ENCODE measurements at places on chromosomes 2 and 18.

GRCh38 chr2:158217593-158217992 lies 115.9 kb downstream of the UPP2 start:
- DNase-seq = no peak

GRCh38 chr2:88016960-88017779 lies 823 bp upstream of the RNU2-63P start:
- no peak for DNase-seq

DNA sequence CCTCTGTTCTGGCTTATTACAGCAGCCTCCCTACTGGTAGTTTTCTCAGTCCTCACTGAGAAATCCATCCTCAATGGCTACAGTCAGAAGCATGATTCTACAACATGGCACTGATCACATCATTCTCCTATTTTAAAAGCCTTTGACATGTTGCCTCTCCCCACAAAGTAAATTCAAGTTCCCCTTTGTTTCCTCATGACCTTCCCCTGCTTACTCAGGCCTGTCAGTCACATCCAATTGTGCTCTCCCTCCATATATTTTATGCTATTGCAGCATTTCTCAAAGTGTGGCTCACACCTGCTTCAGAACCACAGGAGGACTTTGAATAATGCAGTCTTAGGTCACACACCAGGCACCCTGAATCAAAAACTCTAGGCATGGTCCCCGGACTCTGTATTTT lies 124.6 kb downstream of the SPOPL start:
- no peak for DNase-seq

GRCh38 chr2:141698500-141698899 lies 432.3 kb downstream of the LRP1B start:
- DNase-seq = no peak

GRCh38 chr18:11383381-11383780 lies 226.0 kb upstream of the SLC35G4 start:
- no peak for DNase-seq

DNA sequence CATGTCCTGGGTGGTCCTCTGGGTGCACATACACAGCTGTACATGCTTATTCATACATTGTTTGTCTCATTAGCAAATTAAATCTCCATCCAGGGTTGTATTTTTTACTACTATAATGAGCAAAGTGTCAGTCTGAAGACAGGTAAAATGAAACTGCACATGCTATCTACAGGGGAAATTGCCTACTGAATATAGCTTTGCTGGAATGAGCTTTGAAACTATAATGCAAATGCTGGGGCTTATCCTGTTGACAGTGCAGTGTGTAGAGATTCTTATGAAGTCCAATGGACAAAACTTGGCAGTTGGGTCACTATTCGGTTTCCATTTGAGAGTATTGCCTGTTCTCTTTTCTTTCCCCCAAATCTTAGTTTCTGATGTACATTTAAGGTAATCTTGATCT lies 292.8 kb upstream of the LRP1B start:
- no peak for DNase-seq

DNA sequence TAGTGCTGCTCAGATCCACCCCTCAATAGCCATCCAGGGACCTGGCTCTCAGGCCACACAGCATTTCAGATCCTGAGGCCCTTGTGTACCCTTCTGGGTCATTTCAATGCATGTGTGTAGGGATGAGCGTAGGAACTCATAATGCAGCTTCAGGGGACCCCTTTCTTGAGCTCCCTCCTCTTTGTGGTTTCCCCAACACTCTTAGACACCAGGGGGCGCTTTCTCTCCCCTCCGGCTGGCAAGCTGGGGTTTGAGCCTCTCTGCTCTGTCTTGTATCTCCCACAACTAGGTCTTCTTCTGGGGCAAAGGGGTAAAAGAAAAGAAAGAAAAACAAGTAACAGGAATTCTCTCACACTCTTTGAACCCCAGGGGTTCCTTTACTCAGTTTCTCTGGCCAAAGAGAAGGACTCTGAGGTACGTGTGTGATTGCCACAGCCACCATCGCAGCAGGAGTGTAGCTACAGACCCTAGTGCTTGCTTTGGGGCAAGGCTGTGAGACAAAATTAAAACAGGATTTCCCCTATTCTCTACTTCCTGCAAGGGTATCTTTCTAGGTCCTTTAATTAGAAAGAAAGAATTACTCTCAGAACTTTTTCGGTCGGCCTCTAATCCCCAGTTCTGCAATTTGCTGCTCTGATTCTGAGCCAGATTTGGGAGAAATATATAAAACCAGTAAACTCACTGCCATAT lies 38.0 kb downstream of the CABYR start:
- DNase-seq = peak; percentile 45

DNA sequence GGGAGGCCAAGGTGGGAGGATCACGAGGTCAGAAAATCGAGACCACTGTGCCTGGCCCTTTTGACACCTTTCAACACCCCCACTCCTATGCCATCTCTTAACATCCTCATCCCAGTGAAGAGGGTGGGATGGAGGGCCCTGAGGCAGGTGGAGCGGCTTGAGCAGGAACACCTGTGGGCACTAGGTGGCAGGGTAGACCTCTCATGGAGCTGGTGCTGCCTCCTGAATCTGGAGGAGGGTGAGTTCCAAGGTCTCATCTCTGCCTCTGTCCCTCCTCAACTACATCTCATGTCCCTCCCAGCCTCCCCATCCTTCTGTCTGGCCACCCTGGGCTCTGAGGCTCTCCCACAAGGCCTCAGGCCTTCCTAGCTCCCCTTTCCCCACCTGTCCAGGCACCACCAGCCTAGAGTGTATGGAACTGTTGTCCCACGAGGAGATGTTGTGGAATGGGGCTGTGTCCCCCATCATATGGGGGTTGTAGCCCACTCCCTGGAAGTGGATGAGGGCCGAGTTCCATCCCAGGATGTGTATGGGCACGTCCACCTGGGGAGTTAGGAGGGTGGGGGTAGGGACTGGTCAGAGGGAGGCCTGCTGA lies 17.0 kb upstream of the CRYBA2 start:
- DNase-seq = no peak

- peak; percentile 71 for DNase-seq
Observed at GRCh38 chr2:96528006-96528699, 8.4 kb upstream of the ARID5A start.

DNA sequence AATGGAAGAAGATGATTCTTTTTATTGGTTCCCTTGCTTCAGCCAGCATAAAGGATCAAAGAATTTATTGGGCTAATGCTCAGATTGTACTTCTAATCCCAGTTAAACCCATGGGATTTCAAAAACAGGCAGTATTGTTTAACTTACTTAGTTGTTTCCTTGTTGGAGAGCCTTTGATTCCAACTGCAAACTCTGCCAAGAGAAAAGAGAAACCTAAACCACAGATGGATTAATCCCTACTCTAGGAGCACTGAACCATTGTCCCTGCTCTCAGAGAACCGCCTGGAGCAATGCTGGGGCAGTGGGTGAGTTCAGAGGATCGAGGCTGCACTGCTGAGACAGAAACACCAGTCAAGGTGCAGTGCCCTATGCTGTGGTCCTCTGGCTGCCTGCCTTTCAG lies 44.9 kb upstream of the SIGLEC15 start:
- DNase-seq = no peak

GRCh38 chr2:16260041-16260830 lies 319.9 kb downstream of the MYCN start:
- DNase-seq = no peak

- DNase-seq = no peak
Observed at GRCh38 chr2:9144046-9144445, 62.6 kb upstream of the ASAP2 start.

DNA sequence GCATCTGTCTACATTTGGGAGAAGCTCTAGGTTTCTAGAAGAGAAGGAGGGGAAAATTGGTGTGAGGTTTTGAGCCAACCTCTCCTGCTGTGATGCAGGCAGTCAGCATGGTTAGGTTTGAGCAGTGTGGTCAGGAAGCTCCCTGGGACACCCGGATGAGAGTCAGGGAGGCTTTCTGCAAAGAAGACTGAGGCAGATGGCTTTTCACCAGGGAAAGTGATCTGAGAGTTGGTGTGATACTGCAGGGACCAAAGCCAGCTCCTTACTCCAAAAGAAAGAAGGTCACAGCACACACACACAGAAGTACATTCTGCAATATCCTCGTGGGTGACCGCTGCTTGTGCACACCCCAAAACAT lies 75.8 kb upstream of the BCL11A start:
- DNase-seq = no peak

- DNase-seq = no peak
Observed at GRCh38 chr2:105129722-105130232, 91.9 kb downstream of the MRPS9 start.

DNA sequence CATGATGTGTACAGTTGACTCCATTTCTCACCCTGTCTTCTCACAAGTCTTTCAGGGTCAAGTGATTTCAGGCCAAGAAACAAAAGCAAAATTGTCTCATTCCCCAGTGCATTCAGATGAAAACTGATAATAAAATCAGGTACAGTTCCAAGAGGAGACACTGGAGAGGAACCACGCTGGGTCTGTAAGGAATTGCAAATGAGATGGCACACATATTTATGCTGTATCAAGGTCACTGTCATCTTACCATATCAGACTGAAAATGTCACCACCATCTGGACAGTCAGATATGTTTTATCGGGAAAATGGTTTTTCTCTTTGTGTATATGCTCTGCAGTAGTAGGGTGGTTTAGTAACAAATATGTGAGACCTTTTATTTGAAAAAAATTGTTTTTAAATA lies 91.7 kb downstream of the CCDC138 start:
- no peak for DNase-seq

- no peak for DNase-seq
Observed at GRCh38 chr2:64716569-64716968, 62.9 kb upstream of the SERTAD2 start.

DNA sequence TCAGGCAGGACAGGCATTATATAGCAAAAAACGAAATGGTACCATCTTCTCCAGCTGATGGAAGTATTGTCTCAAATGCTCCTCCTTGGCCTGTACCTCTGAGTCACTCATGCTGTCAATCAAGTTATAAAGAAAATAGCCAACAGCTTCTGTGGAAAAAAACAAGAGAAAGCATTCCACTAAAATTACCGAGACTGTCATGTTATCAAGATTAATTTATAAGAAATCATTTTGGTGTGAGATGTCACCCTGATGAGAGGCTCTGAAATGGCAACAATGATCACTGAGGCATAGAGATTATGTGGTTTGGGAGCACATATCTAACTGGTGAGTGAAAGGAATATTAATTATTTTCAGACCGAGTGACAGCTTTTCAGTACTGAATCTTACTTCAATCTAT lies 47.4 kb downstream of the LRPPRC start:
- peak; percentile 17 for DNase-seq

GRCh38 chr2:152647552-152647951 lies 69.7 kb downstream of the PRPF40A start:
- peak; percentile 9 for DNase-seq

GRCh38 chr2:36125702-36126101 lies 229.9 kb upstream of the CRIM1 start:
- DNase-seq = no peak

GRCh38 chr2:135074216-135074615 lies 22.1 kb downstream of the RAB3GAP1 start:
- no peak for DNase-seq

DNA sequence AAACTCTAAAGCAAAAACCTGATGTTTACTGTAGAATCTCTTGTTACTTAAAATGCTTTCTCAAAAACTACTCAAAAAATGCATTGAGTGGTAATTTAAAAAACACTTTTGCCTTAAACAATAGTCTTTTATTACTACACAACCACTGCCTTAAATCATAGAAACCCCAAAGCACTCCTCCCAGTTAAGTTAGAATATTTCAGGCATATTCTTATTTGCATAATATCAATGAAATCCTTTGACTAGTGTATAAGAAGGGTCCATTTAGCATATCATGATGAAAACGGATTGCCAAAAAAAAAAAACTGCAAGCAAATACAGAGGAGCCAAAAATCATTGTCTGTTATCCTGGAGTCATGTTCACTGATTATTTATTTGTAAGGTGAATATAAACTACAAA lies 119.2 kb downstream of the PTPRM start:
- DNase-seq = no peak

GRCh38 chr2:2839393-2839781 lies 508.3 kb upstream of the MYT1L start:
- DNase-seq = no peak

GRCh38 chr2:36464006-36464721 lies 108.6 kb downstream of the CRIM1 start:
- no peak for DNase-seq

- DNase-seq = no peak
Observed at GRCh38 chr2:191653667-191654391, 24.1 kb upstream of the NABP1 start.

- DNase-seq = no peak
Observed at GRCh38 chr2:175698061-175698460, 304.0 kb downstream of the LNPK start.

DNA sequence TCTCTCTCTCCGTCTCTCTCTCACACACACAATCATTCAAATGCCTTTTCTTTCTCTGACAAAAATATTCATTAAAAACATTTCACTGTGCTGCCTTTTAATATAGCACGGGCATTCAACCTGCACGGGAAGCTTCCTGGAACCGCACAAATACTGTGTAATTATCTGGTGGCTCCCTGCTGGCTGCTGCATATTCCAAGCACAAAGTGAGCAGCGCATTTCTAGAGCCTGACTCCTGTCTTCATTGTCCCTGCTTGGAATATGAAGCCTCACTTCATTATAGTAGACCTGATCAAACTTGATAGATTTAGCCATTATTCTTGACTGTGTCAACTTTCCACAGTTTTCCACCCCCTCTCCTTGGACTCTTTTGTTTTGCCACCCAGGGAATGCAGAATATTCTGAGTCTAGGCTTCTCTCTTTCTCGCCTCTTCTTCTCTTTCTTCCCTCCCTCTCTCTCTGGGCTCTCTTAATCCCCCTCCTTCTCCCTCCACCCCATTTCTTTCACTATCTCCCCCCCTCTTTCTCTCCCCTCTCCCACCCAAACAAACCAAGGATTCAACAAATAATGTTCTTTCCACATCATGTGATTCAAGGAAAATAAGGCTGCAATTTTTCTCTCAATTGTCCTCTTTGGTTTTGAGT lies 672.1 kb upstream of the FANCL start:
- DNase-seq = no peak

DNA sequence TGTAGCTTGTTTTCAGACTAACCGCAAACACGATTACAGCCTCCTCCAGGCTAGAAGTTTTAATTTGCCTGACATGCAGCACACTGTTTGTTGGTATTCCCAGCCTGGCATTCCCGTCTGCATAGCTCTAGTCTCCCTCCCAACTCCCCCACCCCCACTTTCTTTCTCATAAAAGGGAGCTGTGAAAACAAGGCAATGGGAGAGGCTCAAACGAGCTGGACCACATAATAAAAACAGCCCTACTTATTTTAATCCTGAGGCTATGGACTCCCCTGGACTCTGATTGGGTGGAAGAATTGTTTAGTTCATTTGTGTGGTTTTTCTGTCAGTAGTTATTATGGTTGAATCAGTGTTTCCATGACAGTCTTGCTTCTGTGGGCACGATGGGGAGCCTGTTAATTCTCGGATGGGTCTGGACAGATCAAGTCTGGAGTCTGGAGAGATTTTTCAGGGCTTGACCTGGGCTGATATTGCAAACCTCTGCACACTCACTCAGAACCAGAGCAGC lies 1.2 kb downstream of the STON1 start:
- DNase-seq = peak; percentile 94

- no peak for DNase-seq
Observed at GRCh38 chr2:216915557-216916150, 55.8 kb upstream of the TNP1 start.
